ENCODE measurements at places on chromosomes 1 and 21.

DNA sequence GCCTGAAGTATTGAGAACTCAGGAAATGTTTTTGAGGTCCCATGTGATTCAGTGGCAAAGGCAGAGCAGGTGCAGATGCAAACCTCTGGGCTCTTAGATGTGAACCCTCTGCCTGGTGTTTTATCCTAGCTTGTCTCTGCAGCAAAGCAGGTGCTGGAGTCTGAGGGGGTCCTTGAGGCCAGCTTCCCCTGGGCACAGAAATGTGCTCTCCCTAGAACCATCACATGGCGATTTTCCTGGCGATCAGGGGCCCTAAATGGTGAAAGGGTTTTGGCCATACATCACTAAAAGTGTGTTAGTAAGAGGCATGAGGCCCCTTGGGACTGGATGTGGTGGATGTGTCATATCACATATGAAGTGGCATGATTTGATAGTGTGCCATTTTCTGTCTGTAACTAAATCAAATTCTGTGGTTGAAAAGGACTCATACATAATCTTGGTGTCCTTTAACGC is 144.8 kb downstream of the ST6GALNAC3 start:
- DNase-seq = peak; percentile 2

- DNase-seq = no peak
Measured at GRCh38 chr1:41439234-41439633, 45.2 kb downstream of the EDN2 start.

DNA sequence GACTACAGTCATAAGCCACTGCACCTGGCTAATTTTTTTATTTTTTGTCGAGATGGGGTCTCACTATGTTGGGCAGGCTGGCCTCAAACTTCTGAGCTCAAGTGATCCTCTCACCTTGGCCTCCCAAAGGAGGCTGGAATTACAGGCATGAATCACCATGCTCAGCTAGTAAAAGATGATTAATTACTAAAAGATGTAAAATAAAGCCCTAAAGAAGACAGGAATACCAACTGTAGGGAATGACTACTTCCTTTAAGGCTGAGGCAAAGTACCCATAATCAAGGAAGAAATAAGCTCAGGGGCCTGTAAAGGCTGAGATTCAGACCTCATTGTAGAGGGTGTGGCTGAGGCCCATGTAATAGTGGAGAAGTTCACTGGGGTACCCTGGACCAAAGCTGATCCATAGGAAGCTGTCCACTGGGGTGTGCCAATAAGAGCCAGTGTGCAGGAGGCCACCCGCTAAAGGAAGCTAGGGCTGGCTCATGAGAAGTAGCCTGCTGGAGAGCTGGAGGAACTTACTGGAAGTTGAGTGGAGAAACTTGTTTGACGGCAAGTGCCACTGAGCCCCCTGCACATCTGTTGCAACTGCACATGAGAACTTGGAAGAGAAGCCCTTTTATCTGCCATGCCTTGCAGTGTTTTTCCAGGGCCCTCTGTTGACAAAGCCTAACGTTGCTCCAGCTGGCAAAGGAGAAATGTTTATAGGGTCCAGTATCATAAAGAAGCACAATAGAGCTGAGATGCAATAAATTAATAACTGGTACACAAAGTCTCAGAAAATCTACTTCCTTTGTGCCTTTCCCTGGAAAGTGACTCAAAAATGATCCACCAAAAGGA is 17.8 kb upstream of the SERTAD4 start:
- no peak for DNase-seq

- DNase-seq = no peak
Measured at GRCh38 chr21:42347601-42348327, 3.0 kb downstream of the TFF2 start.

GRCh38 chr21:14057313-14057712 is 153.4 kb downstream of the LIPI start:
- no peak for DNase-seq

- DNase-seq = no peak
Measured at GRCh38 chr1:23590058-23590783, 30.9 kb upstream of the ID3 start.

DNA sequence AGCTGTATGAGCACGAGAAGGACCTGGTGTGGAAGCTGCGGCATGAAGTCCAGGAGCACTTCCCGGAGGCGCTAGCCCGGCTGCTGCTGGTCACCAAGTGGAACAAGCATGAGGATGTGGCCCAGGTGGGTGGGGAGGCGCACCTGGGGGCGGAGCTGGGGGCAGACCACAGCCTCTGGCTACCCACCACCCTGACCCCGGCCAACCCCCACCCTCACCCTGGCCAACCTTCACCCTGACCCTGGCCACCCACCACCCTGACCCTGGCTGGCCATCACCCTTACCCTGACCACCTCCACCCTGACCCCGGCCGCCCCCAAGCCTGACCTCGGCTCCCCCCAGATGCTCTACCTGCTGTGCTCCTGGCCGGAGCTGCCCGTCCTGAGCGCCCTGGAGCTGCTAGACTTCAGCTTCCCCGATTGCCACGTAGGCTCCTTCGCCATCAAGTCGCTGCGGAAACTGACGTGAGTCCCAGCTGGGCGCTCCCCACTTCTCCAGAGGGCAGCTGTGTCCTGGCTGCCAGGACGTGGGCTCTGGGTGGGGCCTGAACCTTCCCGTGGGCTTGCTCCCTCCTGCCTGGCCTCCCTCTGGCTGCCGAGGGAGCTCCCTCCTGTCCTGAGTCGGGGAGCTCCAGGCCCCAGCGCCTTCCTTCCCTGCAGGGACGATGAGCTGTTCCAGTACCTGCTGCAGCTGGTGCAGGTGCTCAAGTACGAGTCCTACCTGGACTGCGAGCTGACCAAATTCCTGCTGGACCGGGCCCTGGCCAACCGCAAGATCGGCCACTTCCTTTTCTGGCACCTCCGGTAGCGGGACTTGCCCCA is 69.5 kb downstream of the PIK3CD start:
- no peak for DNase-seq

- peak; percentile 49 for DNase-seq
Measured at GRCh38 chr1:16048573-16049189, 5.1 kb downstream of the CLCNKB start.

- DNase-seq = no peak
Measured at GRCh38 chr1:91792489-91793071, 93.4 kb downstream of the TGFBR3 start.

- no peak for DNase-seq
Measured at GRCh38 chr1:153577138-153577537, 11.5 kb upstream of the S100A2 start.

- no peak for DNase-seq
Measured at GRCh38 chr1:221234791-221235190, 355.5 kb downstream of the HLX start.

GRCh38 chr1:117622726-117623125 is 16.9 kb downstream of the TENT5C start:
- no peak for DNase-seq

GRCh38 chr1:244460197-244460596 is 876 bp upstream of the CATSPERE start:
- no peak for DNase-seq

DNA sequence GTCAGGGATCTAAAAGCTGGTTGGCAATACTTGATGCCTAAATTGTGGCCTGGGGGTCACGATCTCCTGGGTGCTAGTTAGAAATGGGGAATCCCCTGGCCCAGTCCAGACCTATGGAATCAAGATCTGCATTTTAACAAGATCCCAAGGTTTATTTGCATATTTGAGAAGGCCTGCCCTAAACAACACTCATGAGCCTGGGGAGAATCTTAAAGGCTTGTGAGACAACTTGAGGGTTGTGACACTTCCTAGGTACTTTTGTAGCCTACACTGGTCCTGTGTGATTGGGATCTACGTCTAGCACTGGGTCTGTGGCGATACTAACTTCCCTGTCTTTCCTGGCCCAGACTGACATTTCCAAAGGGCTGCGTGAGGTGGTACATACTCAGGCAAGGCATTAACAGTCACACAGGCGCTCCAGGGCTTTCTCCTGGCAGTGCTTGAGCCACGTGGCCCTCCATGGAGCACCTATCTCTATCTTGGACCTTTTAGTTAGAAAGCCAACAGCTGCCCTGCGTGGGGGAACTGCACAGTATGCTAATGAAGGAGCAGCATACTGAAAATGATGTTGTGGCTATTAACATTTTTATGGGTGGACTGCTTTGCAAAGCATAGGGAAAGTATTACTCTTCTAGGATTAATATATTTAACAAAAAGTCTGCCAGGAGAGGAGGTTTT is 263.1 kb downstream of the ST6GALNAC3 start:
- DNase-seq = no peak

- no peak for DNase-seq
Measured at GRCh38 chr1:96682056-96682455, 39.5 kb upstream of the PTBP2 start.

DNA sequence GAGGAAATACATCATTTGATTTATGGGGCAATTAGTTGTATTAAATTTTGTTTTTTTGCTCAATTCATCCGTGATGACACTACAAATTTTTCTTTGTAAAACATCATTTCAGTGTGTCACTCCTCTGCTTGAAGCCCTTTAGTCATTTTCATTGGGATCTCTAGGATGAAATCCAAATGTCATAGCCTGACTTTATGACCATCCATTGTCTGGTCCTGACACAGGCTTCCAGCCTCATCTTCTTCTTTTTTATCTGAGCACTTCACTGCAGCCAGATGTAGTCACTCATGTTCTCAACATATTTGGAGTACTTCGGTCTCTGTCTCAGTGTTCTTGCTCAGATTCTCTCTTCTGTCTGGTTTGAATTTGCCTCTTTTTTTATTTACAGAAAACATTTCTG is 173.1 kb downstream of the HMCN1 start:
- DNase-seq = no peak

DNA sequence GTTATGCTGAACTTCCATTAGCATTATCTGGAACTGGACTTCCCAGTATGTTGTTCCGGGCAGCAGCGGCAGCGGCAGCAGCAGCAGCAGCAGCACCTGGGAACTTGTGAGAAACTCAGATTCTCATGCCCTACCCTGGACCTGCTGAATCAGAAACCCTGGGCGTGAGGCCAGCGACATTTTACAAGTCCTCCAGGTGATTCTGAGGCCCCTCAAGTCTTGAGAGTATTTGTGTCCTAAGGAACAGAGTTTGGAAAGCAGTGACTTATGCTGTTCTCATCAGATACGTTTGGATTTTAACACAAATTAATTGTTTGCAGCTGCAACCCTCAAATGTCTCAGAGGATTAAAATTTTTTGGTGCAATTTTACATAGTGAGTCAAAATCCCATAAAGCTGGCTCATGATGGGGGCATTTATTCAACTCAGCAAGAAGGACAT is 157.2 kb upstream of the KAZN start:
- DNase-seq = no peak

DNA sequence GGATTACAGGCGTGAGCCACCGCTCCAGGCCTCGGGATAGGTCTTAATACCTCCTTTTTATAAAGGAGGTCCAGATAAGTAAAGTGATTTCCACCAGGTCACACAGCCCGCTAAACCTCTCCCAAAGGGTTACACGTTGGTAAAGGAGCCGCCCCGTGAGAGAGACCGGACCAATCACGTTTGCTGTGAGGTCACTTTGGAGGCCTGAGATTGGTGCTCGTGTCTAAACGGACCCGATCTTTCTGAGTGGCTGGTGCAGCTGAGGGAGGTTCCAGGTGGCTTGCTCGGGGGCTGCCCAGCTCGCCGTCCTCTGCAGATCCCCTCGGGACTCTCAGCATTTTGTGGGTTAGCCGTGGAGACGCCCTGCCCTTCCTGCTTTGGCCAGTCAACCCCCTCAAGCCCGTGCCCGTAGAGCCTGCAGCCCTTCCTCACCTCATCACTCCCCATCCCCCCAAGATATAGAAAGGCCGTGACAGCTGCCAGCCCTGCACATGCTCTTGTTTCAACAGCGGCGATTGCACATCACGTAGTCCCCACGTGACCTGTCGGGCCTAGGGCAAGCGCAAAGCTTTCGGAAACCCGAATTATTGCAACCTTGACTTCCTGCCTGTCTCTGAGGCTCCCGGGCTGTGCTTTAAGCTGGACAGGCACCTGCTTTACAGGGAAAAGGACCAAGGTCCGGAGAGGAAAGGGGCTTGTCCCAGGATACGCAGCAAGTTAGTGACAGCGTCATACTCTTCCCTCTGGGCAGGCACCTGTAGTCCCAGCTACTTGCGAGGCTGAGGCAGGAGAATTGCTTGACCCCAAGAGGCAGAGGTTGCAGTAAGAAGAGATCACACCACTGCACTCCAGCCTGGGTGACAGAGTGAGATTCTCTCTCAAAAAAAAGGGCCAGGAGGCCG is 5.0 kb upstream of the COA7 start:
- peak; percentile 88 for DNase-seq

DNA sequence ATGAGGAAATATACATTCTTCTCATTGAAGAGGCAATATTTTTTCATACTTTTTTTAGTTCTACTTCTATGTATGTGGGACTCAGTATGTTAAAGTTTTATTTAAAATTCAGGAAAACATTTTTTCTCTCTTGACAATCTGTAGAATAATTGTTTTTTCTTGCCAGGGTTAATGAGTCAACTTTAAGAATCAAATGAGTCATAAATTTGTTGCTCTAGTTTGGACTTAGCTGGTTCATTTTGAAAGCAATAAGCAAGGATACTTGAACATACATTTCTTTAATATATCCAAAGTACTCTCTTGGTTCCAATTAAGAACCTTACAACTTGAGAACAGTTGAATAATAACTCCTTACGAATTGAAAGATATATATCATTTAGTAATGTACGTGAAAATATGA is 1145.3 kb upstream of the B3GALT2 start:
- DNase-seq = no peak

GRCh38 chr1:17908945-17909344 is 153.8 kb downstream of the ACTL8 start:
- DNase-seq = no peak

DNA sequence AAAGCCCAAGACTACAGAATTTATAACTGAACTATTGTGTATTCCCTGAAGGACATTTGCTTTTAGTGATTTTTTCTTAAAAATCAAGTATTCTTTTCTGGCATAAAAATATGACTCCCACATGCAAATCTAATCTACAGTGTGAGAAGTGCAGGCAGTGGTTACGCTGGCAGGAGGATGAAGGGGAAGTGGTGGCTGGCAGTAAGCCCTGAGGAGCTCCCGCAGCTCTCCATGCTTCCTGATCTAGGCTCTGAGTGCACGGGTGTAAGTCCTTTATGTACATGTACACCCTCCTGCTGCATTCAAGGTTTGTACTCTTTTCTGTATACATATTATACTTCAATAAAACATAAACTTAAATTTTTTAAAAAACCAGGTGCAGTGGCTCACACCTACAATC is 67.5 kb upstream of the PRDX6 start:
- peak; percentile 35 for DNase-seq

DNA sequence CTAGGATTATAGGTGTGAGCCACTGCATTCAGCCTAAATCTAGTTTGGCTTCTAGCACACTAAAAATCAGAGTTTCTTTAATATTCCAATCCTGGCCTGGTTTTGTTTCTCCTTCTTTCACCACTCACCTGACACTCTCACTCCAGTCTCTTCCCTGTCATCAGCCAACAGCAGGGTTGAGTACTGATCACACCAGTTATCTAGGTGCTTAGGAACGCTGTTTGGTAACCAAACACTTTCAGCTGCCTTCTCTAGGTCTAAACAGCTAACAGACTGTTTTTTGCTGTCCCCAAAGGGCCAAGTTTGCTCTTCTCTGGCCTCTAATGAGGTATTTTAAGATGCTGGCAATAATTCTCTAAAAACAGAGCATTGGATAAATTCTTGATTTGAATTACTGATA is 17.7 kb upstream of the FRRS1 start:
- no peak for DNase-seq

DNA sequence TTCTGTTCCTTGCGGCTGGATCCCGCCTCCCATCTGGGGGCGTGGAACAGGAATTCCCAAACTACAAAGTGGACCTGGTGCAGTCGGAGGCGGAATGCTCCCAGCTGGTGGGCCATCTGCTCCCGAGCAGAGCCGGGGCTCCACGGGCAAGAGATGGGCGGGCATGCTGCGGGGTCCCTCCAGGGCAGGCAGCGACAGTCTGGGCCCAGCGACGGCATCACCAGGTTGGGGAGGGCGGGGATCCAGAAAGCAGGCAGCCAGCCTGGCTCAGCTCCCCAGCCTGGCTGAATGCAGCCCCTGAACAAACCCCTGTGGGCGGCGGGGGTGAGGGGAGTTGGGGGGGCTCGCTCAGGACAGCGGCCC is 3.6 kb downstream of the MEGF6 start:
- DNase-seq = no peak
